ENCODE measurements at places on chromosomes 3 and 15.
A peak's percentile ranks its signal among the peaks of the same experiment; 100 is the strongest.

GRCh38 chr3:23778446-23778845 lies 27.3 kb upstream of the UBE2E1 start:
- no peak for DNase-seq

DNA sequence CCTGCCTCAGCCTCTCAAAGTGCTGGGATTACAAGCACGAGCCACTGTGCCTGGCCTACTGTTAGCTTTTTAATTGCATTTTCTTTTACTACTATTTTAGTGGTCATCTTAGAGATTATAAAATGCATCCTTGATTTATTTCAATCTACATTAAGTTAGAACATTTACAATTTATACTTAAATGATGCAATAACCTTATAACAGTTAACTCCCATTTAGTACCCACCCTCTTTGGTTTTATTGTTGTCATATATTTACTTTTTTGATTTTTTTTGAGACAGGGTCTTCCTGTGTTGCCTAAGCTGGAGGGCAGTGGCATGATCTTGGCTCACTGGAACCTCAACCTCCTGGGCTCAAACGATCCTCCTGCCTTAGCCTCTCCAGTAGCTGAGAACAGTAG lies 77.3 kb downstream of the PPCDC start:
- DNase-seq: no peak

DNA sequence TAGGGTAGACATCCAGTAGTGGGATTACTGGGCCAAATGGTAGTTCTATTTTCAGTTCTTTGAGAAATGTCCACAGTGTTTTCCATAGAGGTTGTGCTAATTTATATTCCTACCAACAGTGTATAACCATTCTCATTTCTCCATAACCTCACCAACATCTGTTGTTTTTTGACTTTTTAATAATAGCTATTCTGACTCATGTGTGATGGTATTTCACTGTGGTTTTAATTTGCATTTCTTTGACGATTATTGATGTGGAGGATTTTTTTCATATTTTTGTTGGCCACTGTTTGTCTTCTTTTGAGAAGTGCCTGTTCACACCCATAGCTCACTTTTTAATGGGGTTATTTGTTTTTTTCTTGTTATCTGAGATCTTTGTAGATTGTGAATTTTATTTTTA lies 125.2 kb downstream of the CFAP20DC start:
- no peak for DNase-seq

DNA sequence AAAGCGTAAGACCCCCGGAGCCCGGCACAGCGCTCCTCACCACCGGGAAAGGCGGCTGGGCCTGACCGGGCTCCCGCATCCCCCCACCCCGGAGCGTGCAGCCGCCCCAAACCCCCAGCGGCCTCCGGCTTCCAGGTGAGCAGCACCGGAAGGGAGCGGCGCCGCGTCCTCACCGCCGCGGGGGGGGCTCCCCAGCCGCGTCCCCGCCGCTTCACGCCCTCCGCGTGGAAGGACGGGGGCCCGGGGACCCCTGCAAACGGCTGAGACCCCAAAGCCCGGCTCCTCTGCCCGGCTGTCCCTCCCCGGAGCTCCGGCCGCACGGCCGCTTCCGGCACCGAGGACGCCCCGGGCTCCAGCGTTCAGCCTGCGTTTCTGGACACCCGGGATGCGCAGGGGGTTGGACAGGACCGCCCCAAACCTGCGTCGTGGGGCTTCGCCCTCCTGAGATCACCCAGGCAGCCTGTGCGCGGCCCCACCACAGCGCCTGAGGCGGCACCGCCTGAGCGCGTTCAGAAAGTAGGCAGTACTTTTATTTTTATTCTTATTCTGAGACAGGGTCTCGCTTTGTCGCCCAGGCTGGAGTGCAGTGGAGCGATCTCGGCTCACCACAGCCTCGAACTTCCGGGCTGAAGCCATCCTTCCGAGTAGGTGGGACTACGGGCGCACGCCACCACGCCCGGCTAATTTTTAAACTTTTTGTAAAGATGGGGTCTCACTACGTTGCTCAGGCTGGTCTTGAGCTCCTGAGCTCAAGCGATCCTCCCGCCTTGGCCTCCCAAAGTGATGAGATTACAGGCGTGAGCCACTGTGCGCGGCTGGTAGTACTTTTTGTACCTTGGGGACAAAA lies 51.6 kb upstream of the BLM start:
- DNase-seq: peak; percentile 39

DNA sequence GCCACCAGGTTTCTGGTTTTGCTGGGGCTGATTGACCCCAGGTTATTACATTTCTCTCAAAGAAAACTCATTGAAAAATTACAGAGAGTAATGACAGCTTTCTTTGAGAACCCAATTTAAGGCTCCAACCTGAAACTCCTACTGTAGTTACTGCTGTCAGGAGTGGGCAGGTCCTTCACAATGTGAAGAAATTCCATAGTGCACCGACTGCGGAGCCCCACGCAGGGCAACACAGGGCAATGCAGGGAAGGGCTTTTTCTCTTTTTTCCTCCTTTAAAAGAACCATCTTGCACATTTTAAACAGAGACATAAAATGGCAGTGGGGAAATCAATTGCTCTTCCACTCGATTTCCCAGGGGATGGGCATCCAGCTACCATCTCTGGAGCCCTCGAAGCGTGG lies 74.3 kb downstream of the NUP210 start:
- no peak for DNase-seq

GRCh38 chr3:87674397-87675161 lies 384.2 kb downstream of the CGGBP1 start:
- DNase-seq: no peak

- DNase-seq: no peak
Measured at GRCh38 chr3:2156244-2156847, 57.7 kb downstream of the CNTN4 start.

GRCh38 chr3:13002398-13003124 lies 70.7 kb downstream of the IQSEC1 start:
- DNase-seq: peak; percentile 69

DNA sequence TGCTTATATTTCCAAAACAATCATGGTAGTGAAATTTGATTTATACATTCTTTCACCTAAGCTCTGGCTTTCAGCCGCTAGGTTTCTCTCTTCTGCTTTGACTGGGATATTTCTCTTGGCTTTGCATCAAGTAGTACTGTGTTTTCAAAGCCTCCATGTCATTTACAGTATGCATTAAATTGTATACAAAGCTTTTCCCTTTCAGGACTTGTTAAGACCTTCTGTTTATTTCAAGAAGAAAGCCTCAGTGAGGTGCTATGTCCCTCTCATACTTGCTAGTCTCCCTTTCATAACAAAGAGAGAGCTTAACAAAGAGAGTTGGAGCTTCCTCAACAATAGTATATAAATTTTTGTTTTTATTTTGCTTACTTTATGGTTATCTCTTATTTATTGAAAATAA lies 84.2 kb upstream of the SLC25A26 start:
- DNase-seq: no peak

- no peak for DNase-seq
Measured at GRCh38 chr15:29437888-29438702, 168.5 kb upstream of the NSMCE3 start.

GRCh38 chr15:88657326-88658069 lies 18.7 kb downstream of the ISG20 start:
- no peak for DNase-seq

- DNase-seq: no peak
Measured at GRCh38 chr15:48536681-48537091, 108.8 kb downstream of the FBN1 start.

GRCh38 chr15:62545467-62546227 lies 380.6 kb upstream of the C2CD4B start:
- no peak for DNase-seq

GRCh38 chr3:141275032-141275422 lies 43.4 kb downstream of the PXYLP1 start:
- DNase-seq: no peak

- DNase-seq: no peak
Measured at GRCh38 chr15:82709081-82709420, 624 bp downstream of the AP3B2 start.

- no peak for DNase-seq
Measured at GRCh38 chr3:12159227-12159601, 502 bp upstream of the TIMP4 start.

- no peak for DNase-seq
Measured at GRCh38 chr3:188529228-188529627, 375.3 kb downstream of the LPP start.

- DNase-seq: no peak
Measured at GRCh38 chr3:194129581-194130133, 6.3 kb upstream of the HES1 start.

GRCh38 chr3:8762607-8763377 lies 6.6 kb downstream of the OXTR start:
- no peak for DNase-seq

DNA sequence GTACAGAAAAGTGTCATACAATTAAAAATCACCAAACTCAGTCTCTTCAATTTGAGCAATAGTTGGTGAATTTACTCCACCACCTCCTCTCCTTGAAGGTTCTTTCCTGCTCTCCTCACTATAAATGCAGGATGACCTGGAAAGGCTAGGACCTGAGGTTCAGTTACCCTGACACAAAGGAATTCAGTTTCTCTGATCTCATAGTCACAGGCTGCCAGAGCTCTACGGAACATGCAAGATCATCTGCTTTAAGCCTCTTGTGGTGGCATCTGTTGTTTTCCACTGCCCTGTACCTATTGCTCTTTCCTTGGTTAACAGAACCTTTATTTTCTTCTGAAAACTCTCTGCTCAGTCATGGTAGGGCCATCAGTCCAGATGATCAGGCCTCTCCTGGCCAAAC lies 4.9 kb upstream of the TP63 start:
- DNase-seq: no peak

DNA sequence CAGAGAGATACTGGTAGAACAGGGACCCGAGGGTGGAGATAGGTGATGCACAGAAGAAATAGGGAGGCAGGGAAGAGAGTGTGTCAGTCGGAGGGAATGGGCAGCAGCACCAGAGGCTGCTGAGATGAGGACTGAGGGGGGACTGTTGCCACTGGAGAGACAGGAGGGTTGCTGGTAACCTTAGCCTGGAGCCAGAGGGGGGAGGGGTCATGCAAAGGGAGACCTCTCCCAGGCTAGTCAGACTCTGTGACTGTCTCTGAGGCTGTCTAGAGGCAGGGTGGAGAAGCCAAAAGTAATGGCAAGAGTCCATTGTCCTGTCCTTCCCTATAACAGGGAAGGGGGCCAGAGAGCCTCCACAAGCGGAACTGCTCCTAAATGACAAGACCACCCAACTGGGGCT lies 2.1 kb upstream of the DLEC1 start:
- no peak for DNase-seq

DNA sequence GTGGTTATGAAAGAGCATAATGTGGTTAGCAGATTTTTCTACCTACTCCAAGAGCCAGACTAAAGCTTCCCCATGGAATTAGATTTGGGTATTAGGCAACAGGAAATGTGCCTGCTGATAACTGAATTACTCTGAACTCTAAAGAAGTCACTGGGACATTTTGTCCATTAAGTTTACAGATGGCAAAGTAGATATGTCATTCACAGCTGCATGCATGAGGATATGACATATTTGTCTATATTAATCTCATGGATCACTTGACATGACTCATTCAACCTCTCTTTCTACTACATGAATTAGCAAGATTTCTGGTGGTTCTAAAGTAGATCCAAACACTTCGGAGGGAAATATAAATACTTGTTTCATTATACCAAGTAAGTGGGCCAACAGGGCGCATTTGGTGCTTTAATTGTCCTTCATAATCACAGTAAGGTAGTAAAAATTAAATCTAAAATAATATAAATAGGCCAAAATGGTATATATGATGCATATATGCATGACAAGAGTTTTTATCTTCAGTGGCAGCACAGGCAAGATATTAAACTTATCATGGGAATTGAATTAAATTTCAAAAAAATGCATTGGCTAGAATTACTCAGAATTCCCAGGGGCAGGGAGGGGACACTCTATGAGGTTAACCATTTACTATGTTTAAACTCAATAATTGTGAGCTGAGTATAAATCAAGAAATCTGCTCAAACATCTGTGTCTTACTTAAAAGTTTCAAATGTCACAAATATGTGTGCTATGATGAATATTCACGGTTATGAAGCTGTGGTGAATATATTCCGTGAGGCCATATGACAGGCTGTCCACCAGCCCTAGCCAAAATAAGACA lies 365.3 kb upstream of the KCNMB2 start:
- no peak for DNase-seq

GRCh38 chr3:53845103-53845880 lies 927 bp downstream of the CHDH start:
- no peak for DNase-seq

DNA sequence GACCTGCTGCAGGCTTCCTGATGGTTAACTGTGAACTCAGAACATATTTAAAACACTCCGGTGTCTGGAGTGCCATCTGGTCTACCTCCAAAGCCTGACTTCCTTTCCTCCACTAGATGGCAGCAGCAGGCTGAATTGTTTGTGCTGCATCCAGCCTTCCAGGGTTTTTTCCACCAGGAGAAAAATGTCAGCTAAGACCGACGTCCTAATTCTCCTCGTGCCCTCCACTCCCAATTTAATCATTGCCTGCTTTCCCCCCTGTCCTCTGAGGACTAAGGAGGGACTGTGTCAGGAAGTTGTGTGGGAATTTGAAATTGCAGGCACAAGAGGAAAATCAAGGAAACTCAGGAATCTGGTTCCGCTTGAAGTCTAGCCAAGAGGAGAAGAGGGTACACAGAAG lies 165.2 kb upstream of the UMPS start:
- peak; percentile 56 for DNase-seq

GRCh38 chr3:175397372-175397771 lies 538.2 kb downstream of the NAALADL2 start:
- DNase-seq: no peak

DNA sequence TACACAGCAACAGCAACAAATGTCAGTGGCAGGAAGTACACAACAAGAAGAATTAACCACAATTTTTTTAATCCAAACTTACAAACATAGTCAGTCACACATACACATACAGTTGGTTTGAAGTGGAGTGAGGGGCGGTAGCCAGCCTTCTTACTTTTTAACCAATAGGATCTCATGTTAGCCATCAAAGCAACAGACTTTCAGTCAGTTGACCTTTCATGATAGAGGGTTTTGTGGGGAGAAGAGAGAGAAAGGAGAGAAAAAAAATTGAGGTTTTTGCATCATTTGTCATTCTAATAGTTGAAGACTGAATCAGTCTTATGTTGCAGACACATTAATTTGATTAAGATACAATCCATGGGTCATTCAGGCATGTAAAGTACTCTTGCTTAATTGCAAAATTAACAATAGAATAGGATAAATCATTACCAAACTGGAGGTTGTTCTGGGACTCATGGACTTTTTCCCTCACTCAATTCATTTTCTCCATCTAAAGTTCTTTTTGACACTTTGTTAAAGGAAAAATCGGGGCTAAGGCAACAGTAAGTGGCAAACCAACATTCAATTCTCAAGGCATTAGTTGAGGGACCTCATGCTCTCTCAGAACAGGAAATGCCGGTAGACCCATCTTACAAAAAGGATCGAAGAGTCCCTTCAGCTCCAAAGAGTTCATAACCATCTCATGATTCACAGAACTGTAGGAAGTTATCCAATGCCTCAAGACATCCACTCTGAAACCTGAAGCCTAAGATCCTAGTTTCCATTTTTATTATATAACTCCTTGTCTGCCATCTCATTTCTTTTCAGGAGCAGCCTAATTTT lies 159.5 kb upstream of the LPP start:
- DNase-seq: peak; percentile 72

- DNase-seq: no peak
Measured at GRCh38 chr15:75712668-75713337, at the start of gene CSPG4. Gene CSPG4, minus strand, starts transcription at chr15:75712848. Its CDS starts 93 bp downstream, at chr15:75712755.

Measured in immature natural killer cell (primary cell).